NCI-H774 (cell line): ENCODE measurements at places on chromosomes 11 and 22.

GRCh38 chr11:104490182-104490581, 326.2 kb upstream of the PDGFD start:
- no peak for DNase-seq

DNA sequence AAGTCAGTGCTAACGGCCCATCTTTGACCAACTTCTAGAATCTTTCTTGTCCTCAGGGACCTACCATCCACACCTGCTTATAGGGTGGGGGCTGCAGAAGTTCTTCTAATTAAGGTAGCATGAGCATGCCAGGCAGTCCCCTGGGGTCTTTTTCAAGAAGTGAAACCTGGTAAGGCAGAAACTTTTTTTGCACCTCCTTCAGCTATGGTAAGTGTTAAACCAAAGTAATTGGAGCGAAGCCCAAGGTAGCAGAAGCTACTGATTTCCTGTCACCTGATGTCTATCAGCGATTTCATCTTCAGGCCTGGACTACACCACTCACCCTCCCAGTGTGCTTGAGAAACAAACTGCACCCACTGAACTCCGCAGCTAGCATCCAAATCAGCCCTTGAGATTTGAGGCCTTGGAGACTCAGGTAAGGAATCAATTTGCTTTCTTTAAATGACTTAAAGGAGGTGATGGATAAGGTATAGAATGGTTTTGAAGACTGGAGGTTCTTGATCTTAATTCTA, at the start of gene MS4A1:
MS4A1 (plus strand) TSS at position 317 of the 512 bp plus-strand sequence. CDS start 6,528 bp downstream, outside the sequence.
- no peak for DNase-seq

- DNase-seq = no peak
Measured at GRCh38 chr22:42283278-42284201, 13.1 kb upstream of the TCF20 start.

GRCh38 chr11:88345949-88346348, 8.4 kb upstream of the CTSC start:
- DNase-seq = no peak

GRCh38 chr11:64583296-64584262, 7.4 kb upstream of the SLC22A12 start:
- no peak for DNase-seq
